ENCODE measurements at places on chromosomes 7 and 10.

- DNase-seq = no peak
These were observed 73.3 kb downstream of the ADAM12 start for GRCh38 chr10:126314863-126315493.

DNA sequence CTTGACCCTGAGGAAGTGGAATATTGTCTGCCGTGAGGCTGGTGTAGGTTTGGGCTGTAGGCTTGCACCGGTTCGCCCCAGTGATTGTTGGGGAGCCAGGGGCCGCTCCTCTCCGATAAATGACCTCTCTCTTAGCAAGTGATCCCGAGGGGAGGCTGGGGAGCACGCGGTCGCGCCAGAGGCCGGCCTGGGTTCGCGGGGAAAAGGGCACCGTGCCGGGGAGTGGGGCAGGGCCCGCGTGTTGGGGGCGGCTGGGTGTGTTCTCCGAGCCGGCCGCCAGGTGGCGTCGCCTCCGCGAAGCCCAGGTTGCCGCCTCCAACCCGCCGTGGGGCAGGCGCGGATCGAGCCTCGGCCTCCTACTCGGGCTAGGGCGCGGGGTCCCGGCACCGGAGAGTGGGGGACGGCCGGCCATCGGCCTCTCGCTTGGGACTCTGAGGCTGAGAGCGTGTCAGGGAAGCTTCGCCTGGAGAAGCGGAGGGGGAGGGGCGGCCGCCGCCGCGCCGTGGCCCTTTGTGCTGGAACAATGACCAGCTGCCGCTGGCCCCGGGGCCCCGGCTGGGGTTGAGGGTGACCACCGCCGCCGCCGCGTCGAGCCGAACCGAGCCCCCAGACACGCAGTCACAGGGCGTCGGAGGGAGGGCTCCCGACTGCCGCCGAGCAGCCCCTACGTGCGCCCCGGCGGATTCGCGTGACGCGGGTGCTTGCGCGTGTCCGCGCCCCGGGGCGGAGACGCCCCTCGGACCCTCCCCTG is 442 bp upstream of the LZTS2 start:
- peak; percentile 83 for DNase-seq

- peak; percentile 55 for DNase-seq
These were observed 855 bp downstream of the ATP6V1F start for GRCh38 chr7:128863433-128863989.

DNA sequence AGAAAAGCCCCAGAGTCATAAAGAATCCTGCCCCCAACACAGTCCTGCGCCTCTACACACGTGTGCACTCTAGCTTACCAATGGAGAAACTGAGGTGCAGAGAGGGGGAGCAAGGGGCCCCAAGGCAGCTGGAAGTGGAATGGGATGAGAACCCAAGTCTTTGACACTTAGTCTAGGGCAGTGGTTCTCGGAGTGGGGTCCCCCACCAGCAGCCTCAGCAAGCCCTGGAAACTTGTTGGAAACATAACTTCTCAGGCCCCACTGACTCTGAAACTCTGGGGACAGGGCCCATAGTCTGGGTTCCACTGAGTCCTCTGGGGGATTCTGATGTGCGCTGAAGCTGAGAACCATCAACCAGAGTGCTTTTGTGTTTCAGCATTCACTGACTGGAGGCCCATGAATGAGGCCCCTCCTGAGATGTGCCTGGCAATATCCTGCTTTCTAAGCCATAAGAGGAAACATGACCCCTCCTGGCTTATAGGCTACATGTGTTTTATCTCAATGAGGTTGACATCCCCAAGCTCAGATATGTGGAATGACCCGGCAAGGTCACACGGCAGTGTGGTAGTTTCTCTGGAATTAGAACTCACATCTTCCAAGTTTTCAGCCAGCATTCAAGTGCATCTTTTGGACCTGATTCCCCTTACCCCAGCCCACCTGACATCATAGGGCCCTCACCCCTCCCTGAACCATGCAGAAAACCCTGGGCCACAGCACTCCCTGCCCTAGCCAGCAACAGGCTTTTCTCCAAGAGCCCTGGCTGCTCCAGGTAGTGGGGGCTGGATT is 147.3 kb upstream of the PCBD1 start:
- DNase-seq = no peak

GRCh38 chr10:115029452-115030375 is 63.5 kb upstream of the ATRNL1 start:
- DNase-seq = no peak

GRCh38 chr10:70753841-70754621 is 31.1 kb downstream of the TBATA start:
- no peak for DNase-seq

DNA sequence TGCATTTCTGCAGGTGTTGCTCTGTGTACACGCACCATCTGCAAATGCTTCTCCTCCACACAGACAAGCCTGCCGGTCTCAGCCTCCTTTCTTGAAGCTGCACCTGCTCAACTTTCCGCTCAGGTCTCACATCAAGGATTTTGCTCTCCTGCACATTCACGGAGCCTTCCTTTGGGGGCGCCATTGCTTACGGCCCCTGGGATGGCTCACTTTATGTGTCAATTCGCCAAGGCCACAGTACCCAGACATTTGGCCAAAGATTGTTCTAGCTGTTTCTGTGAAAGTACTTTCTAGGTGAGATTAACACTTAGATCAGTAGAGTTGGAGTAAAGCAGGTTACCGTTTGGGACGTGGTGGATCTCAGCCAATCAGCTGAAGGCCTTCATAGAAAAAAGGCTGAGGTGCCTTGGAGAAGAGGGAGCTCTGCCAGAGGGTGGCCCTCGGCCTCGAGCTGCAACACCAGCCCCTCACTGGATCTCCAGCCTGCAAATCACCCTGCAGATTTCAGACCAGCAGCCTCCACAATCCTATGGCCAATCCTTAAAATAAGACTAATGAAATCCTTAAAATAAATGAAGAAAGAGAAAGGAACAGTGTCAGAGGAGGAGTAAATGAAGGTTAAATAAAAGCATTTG is 39.9 kb upstream of the PPP2R2D start:
- no peak for DNase-seq

DNA sequence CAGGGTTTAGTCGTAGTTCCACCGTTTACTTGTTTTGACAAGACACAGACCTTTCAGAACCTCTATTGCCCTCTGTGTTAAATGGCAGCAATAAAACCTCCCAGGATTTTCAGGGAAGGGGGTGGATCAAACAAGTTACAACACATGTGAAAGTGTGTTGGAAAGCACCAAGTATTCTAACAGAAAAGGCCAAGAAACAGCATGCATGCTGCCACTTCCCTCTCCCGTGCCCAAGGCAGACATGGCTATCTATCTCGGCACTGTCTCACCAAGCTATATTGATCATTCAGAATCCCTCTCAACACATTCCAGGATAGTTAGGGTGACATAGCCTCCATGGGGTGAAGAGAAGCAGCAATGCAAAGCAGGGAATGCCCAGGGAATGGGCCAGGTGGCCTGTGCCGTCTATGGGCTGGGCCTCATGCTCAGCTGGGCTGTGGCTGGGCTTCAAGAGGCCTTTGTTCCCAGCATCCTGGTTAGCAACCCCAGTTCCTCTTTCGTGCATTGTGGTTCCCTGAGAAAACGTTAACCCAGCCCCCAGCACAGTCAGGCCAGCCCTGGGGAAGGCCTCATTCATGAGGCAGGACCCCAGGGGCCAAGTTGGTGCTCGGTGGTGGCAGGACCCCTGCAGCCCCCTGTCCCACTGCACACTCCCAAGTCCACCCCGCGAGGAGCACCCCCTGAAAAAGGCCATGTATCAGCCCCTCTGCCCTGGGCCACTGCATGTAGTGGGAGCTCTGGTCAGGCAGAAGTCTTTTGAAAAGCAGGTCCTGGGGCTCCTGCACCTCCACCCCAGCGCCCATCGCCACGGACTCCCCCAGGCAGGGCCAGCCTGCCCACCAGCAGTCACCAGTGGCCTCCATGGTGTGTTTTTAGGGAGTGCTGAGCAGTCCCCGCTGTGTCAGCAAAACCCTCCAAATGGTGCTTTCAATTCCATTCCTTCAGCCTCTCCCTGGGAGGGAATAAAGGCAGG is 25.5 kb downstream of the VSIR start:
- no peak for DNase-seq

DNA sequence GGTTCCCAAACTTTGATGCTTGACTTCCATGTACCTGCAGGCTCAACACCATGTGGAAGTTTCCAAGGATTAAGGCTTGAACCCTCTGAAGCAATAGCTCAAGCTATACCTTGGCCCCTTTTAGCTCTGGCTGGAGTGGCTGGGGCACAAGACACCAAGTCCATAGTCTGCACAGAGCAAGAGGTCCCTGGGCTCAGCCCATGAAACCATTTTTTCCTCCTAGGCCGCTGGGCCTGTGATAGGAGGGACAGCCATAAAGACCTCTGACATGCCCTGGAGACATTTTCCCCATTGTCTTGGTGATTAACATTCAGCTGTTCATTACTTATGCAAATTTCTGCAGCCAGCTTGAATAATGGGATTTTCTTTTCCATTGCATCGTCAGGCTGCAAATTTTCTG is 14.4 kb downstream of the DGKI start:
- DNase-seq = no peak

DNA sequence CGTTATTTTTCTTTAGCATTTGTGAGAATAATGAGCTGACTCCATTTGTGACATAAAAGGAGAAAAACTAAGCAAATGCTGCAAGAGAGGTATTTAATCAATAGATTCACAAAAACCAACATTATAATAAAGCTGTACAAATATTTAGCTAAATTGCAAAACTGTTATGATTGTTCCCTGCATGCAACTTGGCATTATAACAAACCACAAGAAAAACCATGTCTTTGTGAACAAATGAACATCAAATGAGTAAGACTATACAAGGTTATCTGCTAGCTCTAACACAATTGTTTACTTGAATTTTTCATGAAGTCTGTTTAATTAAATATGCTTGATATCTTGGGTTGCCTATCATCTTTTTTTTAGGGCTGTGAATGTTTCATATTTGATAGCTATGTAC is 50.8 kb upstream of the PPP1R9A start:
- DNase-seq = no peak

- DNase-seq = no peak
These were observed 481 bp upstream of the NPM3 start for GRCh38 chr10:101783736-101784118.

DNA sequence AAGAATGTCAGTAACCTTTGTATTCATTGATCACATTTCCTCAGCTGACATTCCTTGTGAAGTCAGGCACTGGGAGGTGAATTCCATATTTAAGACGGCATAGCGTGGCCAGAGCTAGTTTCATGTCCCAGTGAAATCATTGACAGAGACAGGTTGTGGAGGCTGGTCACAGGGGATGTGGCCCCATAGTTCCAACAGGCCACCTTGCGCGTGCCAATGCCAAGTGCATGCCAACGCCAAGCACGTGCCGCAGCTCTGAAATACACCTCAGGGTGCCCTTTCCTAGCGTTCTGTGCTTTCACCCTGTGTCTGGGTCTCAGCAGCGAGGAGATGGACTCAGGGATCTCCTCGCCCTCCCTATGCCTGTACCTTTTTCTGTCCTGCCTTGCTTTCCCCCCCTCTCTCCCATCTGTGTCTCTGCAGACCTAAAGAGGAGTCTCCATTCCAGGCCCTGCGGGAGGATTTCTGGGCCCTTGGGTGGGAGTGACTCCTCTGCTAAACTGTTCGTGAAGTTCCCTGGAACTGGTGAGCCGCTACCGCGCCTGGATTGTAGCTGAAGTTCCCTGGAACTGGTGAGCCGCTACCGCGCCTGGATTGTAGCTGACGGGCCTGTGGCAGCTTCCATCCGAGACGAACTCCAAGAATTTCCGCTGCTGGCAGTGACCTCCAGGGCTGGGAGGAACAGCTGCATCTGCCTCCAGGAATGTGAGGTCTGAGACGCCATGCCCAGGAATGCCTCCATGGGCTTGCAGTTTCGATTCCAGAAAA is 19.7 kb downstream of the AQP1 start:
- no peak for DNase-seq

- DNase-seq = no peak
These were observed 86.6 kb downstream of the CALN1 start for GRCh38 chr7:72325561-72325960.

DNA sequence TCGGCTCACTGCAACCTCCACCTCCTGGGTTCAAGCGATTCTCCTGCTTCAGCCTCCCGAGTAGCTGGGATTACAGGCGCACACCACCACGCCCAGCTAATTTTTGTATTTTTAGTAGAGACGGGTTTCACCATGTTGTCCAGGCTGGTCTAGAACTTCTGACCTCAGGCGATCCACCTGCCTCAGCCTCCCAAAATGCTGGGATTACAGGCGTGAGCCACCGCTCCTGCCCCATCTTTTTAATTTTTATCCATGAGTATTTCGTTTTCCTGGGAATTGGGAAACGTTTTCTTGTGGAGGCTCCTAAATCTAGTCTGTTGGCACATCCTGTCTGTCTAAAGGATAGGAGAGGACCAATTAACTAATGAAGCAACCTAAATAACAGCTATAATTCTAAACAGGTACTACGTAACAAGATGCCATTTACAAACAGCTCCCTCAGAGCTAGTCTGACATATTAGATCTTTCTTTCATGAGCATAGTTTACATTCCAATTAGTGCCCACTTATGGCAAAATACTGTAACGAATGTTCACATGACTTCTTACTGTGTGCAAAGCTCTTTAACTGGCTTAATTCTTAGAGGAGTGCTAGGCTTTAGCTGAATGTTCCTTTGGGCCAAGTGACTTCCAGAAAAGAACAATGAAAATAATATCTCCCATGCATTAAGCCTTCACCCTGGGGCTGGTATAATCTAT is 151.0 kb upstream of the YAE1 start:
- no peak for DNase-seq

DNA sequence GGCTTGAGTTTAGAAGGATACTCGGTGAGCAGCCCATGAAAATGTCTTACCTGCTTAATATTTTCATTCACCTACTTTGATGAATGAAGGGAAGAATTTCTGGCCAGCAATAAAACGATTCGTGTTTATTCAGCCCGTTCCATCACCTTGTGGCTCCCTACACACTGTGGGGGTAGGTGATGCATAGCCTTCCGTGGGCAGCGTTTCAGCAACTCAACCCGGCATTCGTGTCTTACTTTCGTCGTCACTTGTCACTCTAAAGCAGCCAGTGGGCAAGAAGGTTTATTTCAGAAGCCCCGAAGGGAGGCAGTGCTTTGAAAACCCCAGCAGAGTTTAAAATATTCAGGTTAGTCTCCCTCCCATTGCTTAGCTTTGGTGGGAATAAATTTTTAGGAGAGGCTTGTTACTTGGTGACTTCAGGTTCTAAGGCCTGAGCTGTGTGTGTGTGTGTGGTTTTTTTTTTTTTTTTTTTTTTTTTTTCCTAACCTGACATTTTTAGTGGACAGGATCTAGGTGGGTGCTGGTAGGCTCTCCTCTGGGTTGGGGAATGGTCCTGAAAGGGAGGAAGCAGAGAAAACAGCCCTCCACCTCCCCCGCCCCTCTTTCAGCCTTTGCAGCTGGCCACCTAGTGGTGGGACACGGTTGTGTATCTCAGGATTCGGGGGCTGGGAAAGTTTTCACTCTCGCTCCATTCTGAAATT is 1.8 kb downstream of the GRK5 start:
- peak; percentile 72 for DNase-seq

Measured in activated naive CD4-positive, alpha-beta T cell treated with anti-CD3 and anti-CD28 coated beads, Interleukin-2, amount 50 U/mL, for 16 hours (primary cell).